ENCODE measurements at places on chromosomes 13 and 19. TPM values are rescaled to one million over a fixed set of nuclear protein-coding genes. Genes with fewer than 3 reads are reported as not detected.

DNA sequence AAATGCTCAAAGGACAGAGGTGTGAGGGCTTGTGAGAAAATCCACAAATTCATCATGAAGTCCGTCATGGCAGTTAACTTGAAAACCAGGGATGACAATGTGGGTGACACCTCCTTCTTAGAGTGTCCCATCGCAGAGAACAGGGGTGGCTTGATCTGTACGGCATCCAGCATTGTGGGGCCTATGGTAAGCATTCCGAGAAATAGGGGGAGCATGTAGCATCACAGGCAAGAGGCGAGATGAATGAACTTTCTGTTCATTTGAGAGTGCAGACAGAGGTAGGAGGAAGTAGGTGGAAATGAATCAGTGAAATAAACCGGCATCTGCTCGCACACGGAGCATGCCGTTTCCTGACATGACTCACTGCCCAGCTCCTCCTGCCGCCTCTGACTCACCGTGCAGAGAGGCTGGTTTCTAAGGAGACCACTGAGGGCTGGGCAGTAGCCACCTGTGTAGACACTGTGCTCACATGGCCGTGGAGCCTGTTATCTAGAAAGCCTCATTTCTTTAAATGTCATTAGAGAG, 339.0 kb downstream of the RFC3 start:
- no peak for DNase-seq
- H3K4me1 ChIP-seq, result peaks cover 18% of the 10 kb centered on the region
- no peak overlapping the region for H3K27ac ChIP-seq

NPAS1 gene
- 1.5 TPM for total RNA-seq

DNA sequence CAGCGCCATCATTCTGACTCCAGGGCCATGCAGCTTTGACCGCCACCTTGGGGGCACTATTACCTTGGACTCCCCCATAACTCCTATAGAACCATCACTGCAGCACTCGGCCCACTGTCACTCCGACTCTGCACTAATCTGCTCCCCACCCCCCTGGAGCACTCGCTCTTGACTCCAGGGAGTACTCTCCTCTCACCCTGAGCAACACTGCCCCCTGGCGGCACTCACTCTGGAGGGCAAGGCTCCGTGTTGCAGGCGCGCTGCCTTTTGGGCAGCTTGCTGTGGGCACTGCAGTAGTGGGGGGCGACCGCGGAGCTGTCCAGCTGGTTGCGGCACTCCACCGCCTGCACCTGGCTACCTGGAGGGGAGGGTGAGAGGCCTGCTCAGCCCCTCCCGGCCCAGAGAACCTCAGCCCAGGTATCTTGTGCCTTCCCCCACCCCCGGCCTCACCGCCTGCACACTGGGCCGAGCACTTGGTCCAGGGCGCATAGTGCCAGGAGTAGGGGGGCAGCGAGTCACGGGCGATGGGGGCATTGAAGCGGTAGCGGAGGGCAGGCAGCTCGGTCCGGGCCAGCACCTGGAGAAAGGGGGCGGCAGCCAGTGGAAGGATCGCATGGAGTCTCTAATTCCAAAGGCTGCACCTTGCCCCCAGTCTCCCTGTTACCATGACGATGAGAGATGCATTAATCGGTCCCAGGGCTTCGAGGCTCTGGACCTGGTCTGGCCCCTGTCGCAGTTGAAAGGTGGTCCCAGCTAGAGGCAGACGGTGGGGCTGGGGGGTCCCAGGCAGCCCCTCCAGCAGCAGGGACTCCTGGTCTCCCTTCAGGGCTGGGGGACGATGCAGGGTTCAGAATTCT, 8.9 kb upstream of the MYO1F start:
- H3K36me3 ChIP-seq, result no peaks in the 10 kb centered on the region
- H3K27ac ChIP-seq, result no peak overlapping the region
- H3K27me3 ChIP-seq, result peaks cover 27% of the 10 kb centered on the region
- no peaks in the 10 kb centered on the region for H3K4me1 ChIP-seq
- H3K4me3 ChIP-seq, result no peak overlapping the region

DNA sequence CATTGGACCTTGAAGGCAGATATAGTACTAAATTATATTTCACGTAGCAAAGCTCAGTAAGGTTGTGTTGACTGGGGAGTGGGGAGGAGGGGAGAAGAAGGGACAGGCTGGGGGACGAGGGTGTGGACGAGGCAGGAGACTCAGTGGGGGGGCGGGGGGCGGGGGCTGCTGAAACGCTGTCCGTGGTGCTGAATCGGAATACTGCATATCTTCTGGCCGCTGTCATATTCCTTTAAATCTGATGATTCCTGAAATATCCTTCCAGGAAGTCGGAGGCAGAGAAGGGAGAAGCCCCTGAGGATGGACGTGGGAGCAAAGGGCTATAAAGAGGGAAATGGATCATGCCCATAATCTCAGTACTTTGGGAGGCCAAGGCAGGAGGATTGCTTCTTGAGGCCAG, 34.7 kb upstream of the CASP14 start:
- DNase-seq, result no peak
- H3K27ac ChIP-seq, result no peak overlapping the region
- no peaks in the 10 kb centered on the region for H3K36me3 ChIP-seq
- no peak overlapping the region for H3K4me3 ChIP-seq

ZNF614 gene
- 12.5 TPM for total RNA-seq

TPTE2 gene
- total RNA-seq, result 0.14 TPM

DNA sequence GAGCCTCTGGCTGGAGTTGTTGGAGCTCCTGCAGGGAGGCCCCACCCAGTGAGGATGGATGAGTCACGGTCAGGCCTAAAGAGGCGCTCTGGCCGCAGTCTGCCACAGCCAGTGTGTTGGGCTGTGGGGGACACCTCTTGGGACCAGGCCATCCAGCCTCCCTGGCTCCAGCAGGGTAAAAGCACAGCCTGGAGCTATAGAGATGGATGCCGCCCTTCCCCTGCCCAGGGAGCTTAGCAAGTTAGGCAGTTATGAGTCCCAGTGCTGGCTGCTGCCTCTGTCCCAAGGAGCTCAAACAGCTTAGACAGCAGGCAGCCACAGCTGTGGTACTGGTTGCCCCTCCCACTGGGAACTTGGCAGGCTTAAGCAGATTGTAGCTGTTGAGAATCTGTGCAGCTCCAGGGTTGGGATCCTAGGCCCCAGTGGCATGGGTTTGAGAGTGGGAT, 100.9 kb downstream of the NDFIP2 start:
- no peak overlapping the region for H3K27ac ChIP-seq
- peaks cover 10% of the 10 kb centered on the region for H3K36me3 ChIP-seq
- no peaks in the 10 kb centered on the region for H3K27me3 ChIP-seq

GRCh38 chr19:50507376-50507775, 3.6 kb downstream of the JOSD2 start:
- no peak for DNase-seq
- H3K4me1 ChIP-seq, result peaks cover 33% of the 10 kb centered on the region
- H3K4me3 ChIP-seq, result no peak overlapping the region
- no peaks in the 10 kb centered on the region for H3K36me3 ChIP-seq
- no peak overlapping the region for H3K27ac ChIP-seq

DNA sequence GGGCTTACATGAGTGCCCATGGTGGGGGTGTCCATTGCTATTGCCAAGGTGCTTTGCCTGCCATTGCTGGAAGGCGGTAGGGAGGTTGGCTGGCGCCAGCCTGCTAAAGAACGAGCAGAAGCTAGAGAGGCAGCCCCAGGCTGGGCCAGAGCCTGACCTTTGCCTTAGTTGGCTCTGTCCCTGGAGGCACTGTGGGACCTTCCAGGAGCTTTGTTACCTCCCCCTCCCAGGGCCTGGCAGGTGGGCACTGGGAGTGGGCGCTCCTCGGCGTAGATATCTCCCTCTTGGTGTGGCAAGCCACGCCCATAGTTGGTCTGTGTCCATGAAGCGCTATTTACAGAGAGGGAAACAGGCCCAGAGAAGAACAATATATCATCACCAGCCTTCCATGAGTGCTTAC, 2.3 kb upstream of the SLC25A42 start:
- no peaks in the 10 kb centered on the region for H3K36me3 ChIP-seq
- peaks cover 17% of the 10 kb centered on the region for H3K27me3 ChIP-seq
- peaks cover 28% of the 10 kb centered on the region for H3K4me1 ChIP-seq
- peak overlapping the region; percentile 61 for H3K4me3 ChIP-seq
- peak overlapping the region; percentile 27 for H3K27ac ChIP-seq

DNA sequence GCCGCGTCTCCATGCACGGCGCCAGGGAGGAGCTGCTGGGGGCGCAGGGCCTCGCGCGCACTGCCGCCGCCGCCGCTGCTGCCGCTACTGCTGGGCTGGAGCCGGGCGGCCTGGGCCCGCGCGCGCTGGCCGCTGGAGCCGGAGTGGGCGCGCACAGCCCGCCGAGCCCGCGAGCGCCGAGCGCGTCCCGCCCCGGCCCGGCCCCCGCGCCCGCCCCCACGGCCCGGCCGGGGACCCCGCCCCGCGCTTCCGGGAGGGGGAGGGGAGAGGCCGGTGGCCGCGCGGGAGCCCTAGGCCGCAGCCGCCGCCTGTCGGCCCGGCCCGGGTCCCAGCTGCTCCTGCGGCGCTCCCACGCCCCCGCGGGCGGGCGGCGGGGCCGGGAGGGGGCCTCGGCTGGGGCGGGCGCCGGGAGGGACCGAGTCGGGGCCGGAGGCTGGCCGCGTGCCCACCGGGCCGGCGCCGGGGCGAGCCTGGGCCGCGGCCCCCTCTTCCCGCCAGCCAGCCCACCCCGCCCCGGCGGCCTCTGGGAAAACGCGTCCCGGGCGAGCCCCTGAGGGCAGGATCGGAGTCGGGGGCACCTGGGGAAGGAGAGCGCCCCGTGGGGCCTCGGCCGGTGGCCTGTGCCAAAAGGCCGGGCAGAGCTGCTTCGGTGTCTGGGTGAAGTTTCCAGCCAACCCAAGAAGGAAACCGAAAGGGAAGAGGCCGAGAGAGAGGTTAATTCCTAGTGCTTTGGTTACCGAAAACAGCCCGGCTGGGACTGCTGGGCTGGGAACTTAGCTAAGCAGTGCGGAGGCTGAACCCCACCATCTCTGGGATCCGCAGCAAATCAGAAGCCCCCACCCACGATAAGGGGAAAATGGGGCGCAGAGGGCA, at the start of gene STK24:
Gene STK24 (minus strand): TSS at position 145 of the 873 bp plus-strand sequence. CDS start 321 bp downstream, outside the sequence.
- no peaks in the 10 kb centered on the region for H3K36me3 ChIP-seq
- peaks cover 78% of the 10 kb centered on the region for H3K4me1 ChIP-seq
- peak; percentile 59 for DNase-seq

DNA sequence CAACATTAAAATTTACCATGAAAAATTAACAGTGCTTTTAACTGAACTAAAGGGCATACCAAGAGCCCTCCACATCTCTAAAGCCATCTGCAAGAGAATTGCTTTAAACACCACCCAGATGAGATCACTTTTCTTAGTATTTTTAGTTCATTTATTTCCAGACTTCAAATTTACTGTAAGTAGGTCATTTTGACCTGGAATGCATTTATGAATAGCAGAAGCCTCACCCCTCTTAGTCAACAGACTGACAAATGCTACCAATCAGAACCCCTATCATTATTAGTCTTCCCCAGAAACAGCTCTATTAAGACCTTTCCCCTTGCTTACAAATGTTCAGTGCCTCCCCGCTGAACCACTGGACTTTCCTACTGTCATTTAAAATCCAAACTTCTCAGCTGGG, 27.3 kb downstream of the RUBCNL start:
- H3K4me1 ChIP-seq, result no peaks in the 10 kb centered on the region
- H3K27me3 ChIP-seq, result no peaks in the 10 kb centered on the region
- DNase-seq, result no peak
- peaks cover 16% of the 10 kb centered on the region for H3K36me3 ChIP-seq
- H3K27ac ChIP-seq, result no peak overlapping the region
- no peak overlapping the region for H3K4me3 ChIP-seq

KLHL1 gene
- 0.23 TPM for total RNA-seq

VASP gene
- 49.9 TPM for total RNA-seq

GRCh38 chr19:3154957-3155736, 19.3 kb downstream of the GNA15 start:
- H3K36me3 ChIP-seq, result no peaks in the 10 kb centered on the region
- H3K4me1 ChIP-seq, result no peaks in the 10 kb centered on the region
- DNase-seq, result no peak
- H3K27ac ChIP-seq, result no peak overlapping the region

DNA sequence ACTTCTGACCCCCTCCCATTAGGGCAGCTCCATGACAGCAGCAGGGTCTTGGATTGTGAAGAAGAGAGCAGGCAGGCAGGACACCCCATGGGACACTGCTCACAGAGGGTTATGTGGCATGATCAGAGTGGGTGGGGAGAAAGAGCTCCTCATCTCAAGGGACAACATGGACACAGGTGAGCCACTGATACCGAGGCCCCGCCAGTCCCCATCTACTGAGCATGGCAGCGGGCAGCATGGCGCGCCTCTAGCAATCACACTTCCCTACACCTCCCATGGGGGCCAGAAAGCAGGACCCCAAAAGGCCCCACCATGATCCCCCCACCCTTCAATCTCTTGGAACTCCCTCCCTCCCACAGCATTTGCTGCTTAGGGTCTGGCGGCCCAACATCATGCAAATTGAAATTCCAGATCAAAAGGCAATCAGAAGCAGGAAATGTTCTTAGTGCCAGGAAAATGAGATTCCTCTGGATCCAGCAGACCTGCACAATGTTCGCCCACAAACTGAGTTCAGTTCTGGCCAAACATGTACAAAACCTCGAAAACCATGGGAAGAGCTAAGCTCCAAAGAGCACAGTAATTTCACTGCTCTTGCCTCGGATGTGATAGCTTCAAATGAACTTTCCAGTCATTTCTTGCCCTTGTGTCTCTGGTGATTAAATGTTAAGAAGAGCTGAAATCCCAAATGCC, 14.8 kb downstream of the DOCK9 start:
- no peak for DNase-seq
- H3K4me3 ChIP-seq, result no peak overlapping the region
- H3K36me3 ChIP-seq, result no peaks in the 10 kb centered on the region
- peaks cover 7% of the 10 kb centered on the region for H3K4me1 ChIP-seq
- H3K27me3 ChIP-seq, result no peaks in the 10 kb centered on the region

SYNGR4 gene
- total RNA-seq, result not detected

DNA sequence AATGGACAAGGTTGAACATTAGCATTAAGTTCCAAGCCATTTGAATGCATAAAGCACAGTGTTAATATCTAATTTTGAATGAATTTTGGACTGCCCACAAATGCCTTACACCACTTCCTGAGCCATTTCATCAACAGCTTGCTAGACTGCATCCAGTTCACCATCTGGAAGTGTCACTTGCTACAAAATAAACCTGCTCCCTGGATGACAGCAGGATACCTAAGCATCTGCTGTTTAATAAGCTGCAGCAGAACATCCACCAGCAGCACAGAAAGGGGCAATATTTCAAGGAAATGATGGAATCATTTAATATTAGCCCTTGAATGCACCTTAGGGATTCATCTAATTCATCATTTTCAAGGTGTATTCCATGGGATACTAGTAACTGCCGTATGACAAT, 76.6 kb upstream of the PCDH9 start:
- no peak overlapping the region for H3K27ac ChIP-seq
- no peak overlapping the region for H3K4me3 ChIP-seq
- no peaks in the 10 kb centered on the region for H3K4me1 ChIP-seq

KIR2DL3 gene
- not detected for total RNA-seq

VMAC gene
- 0.89 TPM for total RNA-seq

GRCh38 chr13:34411177-34411576, 530.9 kb upstream of the NBEA start:
- no peaks in the 10 kb centered on the region for H3K4me1 ChIP-seq
- no peaks in the 10 kb centered on the region for H3K27me3 ChIP-seq
- H3K4me3 ChIP-seq, result no peak overlapping the region
- H3K36me3 ChIP-seq, result no peaks in the 10 kb centered on the region
- H3K27ac ChIP-seq, result no peak overlapping the region

Data from neural crest cell (in vitro differentiated cells).